ENCODE measurements at places on chromosomes 4 and X.

DNA sequence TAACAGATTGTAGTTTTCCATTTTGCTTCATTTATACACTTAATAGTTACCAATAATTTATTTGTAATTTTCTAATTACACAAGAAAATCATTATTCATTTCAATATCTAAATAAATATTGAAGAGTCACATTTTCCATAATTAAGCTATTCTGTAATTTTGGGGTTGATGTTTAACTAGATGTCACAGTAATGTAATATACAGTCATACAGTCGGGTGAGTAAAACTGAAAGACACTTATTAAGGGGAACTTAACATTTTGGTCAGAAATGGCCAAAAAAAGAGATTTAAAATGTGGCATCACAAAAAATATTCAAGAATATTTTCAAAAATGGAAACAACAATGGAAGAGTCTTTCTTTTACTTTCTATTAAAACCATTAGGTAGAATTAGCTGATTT is 1080.3 kb downstream of the ARAP2 start:
- no peak for DNase-seq

GRCh38 chrX:35841872-35842271 is 43.7 kb downstream of the MAGEB16 start:
- DNase-seq: no peak

- no peak for DNase-seq
Measured at GRCh38 chrX:15373976-15374375, 10.2 kb downstream of the VEGFD start.

GRCh38 chr4:180695851-180696250 is 1547.4 kb upstream of the TENM3 start:
- no peak for DNase-seq

GRCh38 chr4:17272154-17272553 is 239.7 kb downstream of the QDPR start:
- no peak for DNase-seq

DNA sequence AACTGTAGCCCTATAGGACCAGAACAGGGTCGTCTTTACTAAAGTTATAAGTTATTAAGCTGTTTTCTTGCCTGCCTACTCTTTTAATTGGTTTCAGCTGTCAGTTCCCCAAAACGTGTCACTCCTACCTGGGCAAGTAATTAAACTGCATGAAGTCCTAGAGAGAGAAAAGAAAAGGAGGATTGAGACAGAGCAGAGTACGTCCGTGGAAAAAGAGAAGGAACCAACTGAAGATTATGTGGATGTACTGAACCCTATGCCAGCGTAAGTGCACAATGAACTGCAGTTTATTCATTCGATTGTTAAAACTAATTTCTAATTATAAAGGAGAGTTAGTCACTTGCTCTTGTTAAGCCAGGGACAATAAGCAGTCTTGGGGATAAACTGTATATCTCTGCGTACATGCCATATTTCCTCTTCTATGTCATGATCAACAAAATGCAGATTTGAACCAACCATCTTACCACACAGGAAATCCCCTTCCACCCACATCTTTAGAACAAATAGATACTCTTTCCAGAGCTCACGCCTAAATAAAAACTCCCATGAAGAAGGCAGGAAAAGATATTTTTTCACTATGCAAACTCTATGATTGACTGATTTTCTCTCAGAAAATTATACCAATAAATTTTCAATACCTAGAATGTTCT is 22.8 kb downstream of the STAP1 start:
- no peak for DNase-seq

Measured in C1 segment of cervical spinal cord (tissue), 14 donors.